ENCODE measurements at places on chromosomes 12 and 14. TPM values are rescaled to one million over a fixed set of nuclear protein-coding genes. Genes with fewer than 3 reads are reported as not detected.

- no peak for DNase-seq
These were observed 27.4 kb downstream of the RAB35 start for GRCh38 chr12:120089105-120089504.

DNA sequence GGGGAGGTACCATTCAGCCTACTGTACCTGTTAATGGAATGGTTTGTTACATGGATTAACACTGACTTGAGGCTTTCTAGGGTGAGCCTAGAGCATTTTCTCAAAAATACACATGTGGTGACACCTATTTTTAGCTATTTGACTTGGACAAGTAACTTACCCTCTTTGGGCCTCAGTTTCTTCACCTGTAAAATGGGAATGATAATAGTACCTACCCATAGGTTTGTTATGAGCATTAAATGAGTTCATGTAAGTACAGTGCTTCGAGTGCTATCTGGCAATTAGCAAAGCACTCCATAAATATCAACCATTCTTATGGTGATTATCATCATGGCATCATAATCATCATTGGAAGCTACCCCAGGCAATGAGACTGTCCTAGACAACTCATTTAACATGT is 216.5 kb downstream of the CHST11 start:
- DNase-seq, result no peak

- DNase-seq, result peak; percentile 54
These were observed at the start of gene ARL6IP4 for GRCh38 chr12:122980183-122981035. Gene ARL6IP4 (plus strand): TSS chr12:122980681. CDS start chr12:122981140, 459 bp downstream.

GRCh38 chr14:101201535-101202151 is 298.1 kb upstream of the RTL1 start:
- no peak for DNase-seq

DNA sequence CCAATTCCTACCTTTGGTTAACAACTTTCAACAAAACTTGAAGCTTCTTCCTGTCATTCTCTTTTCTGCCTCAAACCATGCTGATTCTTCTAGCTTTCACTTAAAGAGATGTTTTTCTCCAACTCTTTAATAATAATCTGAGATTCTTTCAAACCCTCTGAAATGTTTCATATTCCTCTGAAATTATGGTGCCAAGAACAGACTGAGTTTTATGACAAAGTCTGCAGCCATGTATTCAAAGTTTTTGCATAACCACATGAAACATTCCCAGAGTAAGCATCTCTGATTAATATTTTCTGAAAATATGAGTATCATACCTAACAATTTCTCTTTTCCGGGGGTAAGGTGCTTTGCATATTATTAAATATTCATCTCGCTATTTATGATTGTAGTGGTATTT is 59.1 kb upstream of the DCN start:
- no peak for DNase-seq

- no peak for DNase-seq
These were observed 72.4 kb downstream of the TMTC1 start for GRCh38 chr12:29711381-29711780.

- DNase-seq, result no peak
These were observed 55.5 kb upstream of the PARP11 start for GRCh38 chr12:3928538-3929184.

DNA sequence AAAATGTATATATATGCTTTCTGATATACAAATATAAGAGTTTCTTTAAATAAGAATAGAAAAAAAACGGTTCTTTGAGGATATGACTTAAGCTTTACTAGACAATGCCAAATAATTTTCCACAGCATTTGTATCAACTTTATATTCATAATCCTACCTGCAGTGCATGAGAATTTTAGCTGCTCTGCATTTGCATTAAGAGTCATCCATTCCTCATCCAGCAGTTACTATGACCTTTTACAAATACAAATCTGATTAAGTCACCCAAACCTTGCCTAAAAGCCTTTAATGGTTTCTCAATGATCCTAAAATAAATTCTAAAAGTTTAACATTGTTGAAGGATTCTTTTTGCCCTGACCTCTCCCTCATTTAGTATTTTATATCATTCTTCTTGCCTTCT is 116.5 kb downstream of the MGAT4C start:
- peak; percentile 25 for DNase-seq

Gene MYL6
- total RNA-seq, result 6,155 TPM

Gene NFE2
- 0.28 TPM for total RNA-seq

Gene C3AR1
- 0.28 TPM for total RNA-seq

Gene PGF
- 0.28 TPM for total RNA-seq

Gene GPR68
- total RNA-seq, result 0.28 TPM

Gene RERGL
- not detected for total RNA-seq

Gene DIO2
- total RNA-seq, result 24.2 TPM

Gene ZBTB42
- 1.1 TPM for total RNA-seq

Gene CD4
- 5.7 TPM for total RNA-seq

Gene IL26
- not detected for total RNA-seq

Gene KCNC2
- not detected for total RNA-seq

Gene CORO1C
- total RNA-seq, result 1,100 TPM
